ENCODE measurements at places on chromosomes 1 and 21.
A peak's percentile ranks its signal among the peaks of the same experiment; 100 is the strongest.

- DNase-seq: no peak
Measured at GRCh38 chr21:39363607-39364555, 15.0 kb upstream of the HMGN1 start.

- DNase-seq: peak; percentile 62
Measured at GRCh38 chr1:162878000-162878596, 17.1 kb upstream of the CCDC190 start.

DNA sequence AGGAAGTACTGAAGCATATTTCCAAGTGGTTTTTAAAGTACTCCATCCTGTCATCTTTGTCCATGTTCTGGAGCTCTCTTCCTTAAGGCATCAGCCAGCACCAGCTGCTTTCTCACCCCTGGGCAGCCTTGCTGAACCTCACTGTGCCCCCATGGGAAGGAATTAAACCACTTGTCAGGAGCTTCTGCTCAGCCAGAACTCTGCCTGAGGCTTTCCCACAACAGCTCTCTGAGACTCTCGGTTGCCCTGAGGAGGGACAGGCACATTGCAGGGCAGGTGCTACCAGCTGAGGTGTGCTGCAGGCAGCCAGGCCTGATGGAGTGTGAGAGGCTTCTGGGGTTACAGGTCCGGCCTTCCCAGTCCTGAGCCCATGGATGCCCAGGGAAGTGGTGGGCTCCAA lies 30.9 kb downstream of the FAM163A start:
- DNase-seq: no peak

- no peak for DNase-seq
Measured at GRCh38 chr1:64692911-64693310, 52.0 kb upstream of the RAVER2 start.

DNA sequence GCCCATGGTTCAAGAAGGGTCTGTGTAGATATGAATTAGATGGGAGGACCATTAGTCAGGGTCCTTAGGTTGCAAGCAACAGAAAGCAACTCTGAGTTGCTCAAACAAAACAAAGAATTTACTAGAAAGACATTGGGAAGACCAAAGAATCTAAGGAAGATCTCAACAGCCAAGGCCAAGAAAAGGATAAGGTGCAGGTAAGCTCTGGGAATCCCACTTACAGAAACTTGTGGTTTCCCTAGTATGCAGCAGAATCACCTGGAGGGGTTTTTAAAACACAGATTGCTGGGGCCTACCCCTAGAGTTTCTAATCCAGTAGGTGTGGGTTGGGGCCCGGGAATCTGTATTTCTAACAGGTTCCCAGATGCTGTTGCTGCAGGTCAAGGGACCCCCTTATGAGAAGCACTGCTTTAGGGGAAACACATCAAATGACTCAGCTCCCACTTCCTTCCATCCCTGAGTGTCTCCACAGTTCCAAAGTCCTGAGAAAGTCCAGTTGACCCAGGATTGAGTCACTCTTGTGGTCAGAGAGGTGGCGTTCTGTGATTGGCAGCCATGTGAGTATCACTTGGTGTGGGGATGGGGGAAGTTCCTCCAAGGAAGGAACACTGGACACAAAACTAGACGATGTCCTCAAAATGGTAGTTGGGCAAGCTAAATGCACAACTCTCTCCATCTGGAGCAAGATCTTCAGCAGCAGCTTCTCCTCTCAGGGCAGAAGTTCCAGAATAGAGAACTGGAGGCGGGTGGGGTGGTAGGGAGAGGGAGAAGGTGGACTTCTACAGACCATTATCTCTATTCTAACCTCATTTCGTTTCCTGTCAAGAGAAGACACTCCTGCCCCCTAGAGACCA lies 24.2 kb upstream of the EYA3 start:
- DNase-seq: no peak

GRCh38 chr1:244361764-244362473 lies 89.8 kb downstream of the ADSS2 start:
- no peak for DNase-seq

GRCh38 chr1:30886710-30887428 lies 21.7 kb downstream of the SDC3 start:
- DNase-seq: no peak

GRCh38 chr1:58911841-58912499 lies 128.1 kb upstream of the JUN start:
- DNase-seq: no peak

- no peak for DNase-seq
Measured at GRCh38 chr1:223429313-223429731, 36.1 kb downstream of the CCDC185 start.

DNA sequence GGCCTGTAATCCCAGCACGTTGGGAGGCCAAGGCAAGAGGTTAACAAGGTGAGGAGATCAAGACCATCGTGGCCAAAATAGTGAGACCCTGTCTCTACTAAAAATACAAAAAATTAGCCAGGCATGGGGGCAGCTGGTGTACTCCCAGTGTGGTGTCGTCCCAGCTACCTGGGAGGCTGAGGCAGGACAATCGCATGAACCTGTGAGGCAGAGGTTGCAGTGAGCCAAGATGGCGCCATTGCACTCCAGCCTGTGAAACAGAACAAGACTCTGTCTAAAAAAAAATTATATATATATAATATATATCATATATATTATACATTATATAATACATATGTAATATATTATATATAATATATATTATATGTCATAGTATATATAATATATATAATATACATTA lies 249.2 kb upstream of the TPTE start:
- DNase-seq: no peak

- no peak for DNase-seq
Measured at GRCh38 chr1:178262120-178262500, 168.2 kb downstream of the RASAL2 start.

DNA sequence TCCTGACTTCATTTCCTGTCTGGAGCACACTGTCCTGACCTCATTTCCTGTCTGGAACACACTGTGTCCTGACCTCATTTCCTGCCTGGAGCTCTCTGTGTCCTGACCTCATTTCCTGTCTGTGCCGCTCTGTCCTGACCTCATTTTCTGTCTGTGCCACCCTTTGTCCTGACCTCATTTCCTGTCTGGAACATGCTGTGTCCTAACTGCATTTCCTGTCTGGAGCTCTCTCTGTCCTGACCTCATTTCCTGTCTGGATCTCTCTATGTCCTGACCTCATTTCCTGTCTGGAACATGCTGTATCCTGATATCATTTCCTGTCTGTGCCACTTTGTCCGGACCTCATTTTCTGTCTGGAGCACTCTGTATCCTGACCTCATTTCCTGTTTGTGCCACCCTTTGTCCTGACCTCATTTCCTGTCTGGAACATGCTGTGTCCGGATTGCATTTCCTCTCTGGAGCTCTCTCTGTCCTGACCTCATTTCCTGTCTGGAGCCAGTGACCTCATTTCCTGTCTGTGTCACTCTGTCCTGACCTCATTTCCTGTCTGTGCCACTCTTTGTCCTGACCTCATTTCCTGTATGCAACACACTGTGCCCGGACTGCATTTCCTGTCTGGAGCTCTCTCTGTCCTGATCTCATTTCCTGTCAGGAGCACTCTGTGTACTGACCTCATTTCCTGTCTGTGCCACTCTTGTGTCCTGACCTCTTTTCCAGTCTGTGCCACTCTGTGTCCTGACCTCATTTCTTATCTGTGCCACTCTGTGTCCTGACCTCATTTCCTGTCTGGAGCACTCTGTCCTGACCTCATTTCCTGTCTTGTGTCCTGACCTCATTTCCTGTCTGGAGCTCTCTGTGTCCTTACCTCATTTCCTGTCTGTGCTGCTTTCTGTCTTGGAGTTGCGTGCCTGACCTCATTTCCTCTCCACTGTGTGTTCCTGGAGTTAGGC lies 27.6 kb downstream of the SKI start:
- DNase-seq: no peak

DNA sequence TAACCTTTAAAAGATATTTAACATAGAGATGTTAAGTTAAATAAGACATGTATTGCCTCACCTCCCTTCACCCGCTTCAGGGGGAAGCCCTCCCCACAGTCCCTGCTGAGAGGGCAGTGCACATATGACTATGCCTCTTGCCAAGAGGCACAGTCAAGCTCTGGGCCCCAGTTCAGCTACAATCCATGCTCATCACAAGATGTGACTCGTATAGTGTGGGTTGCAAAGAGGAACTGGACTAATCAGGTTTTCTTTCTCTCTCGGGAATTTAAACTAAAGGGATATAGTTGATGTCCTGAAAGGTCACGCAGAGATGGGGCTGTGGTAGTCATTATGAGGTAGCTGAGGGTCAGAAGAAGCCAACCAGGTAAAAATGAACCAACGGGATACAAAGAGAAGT lies 35.6 kb downstream of the LYST start:
- DNase-seq: no peak

GRCh38 chr1:180003026-180003695 lies 48.6 kb downstream of the CEP350 start:
- DNase-seq: no peak

DNA sequence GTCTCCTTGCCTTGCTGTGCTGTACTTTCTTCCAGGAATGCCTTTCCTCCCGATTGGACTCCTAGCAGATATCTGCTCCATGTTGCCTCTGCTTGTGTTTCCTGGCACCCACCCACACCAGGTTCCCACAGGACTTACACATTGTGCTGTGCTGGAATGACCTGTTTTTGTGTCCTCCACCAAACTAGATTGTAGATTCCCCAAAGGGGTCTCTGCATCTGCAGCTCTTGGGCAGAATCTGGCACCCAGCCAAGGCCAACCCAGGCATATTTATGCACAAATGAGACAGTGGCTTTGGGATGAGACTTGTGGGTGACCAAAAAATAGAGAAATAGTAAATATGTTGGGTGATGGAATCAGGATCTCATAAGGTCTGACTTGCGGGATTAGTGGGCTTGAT lies 278.2 kb downstream of the RRAGC start:
- no peak for DNase-seq

DNA sequence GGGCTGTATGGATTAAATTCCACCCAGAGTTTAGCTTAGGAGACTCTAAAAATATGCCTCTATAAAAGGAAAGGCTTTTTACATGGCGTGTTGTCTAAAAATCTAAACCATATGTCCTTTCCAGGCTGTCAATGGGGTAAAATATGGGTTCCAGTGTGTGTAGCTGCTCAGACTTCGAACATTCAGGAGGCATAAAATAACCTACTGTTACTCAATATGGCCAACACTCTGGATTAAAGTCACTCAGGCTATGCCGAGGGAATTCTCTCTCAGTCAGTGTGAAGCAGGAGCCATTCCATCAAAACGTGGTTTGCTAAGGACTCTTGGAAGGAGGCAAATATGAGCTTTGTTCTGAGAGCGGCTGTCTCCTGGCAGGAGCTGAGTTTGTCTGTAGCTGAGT lies 135.3 kb downstream of the RUNX1 start:
- no peak for DNase-seq

GRCh38 chr1:58902830-58903513 lies 119.1 kb upstream of the JUN start:
- no peak for DNase-seq

DNA sequence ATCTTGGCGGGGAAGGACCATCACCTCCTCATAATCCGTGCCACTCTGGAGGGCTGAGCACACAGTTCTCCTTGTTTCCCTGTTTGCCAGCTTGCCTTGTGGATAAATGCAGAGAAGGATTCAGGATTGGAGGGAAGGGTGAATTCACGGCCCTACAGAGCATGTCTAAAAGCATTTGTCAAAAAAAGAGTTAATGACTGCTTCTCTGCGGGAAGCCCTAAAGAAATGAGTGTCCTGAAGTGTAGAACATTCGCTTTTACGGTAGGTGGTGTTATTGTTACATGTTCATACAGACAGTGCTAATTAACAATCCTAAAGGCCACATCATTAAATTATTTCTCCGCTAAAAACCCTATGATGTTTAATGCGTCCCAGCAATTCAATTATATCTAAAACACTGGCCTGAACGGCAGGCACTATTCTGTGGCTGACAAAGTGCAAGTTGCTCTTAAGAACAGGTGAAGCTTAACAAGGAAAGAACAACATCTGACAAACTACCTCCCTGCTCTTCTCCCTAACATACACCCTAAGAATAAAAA lies 112.3 kb upstream of the NFIA start:
- DNase-seq: peak; percentile 59

DNA sequence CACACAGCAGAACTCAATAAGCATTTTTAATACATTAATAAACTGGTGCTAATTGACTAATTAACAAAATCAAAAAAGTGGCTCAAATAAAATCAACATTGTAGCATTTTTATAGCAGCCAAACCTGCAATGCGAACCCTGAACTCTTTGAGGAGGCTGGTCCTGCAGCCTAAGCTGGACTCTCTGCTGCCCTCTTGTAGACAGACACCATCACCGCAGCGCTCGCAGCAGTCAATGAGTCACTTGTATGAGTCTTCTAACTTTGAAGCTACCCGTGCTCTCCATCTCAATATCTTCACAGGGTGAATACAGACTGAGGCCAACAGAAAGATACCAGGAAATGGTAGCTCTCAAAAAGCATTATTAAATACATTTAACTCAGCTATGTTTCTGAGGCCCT lies 9.7 kb upstream of the KRTAP7-1 start:
- DNase-seq: peak; percentile 4

GRCh38 chr21:39057121-39057520 lies 126.1 kb downstream of the PSMG1 start:
- no peak for DNase-seq

- no peak for DNase-seq
Measured at GRCh38 chr1:7103361-7103782, 318.1 kb downstream of the CAMTA1 start.

DNA sequence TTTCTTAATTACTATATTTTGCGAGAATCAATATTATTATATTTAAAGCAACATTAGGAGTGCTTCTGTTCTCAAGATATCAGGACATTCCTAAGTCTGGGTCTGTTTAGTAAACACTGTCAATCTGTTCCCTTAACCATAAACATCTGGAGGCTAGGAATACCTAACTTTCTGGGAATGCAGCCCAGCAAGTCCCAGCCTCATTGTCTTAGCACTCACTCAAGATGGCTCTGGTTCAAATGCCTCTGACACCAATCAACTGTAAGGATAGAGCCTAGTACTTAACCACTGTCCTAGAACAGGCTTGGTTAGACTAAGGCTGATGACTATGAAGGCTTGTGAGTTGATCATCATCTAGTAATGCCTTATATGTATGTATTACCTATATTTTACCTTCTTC lies 61.5 kb downstream of the TNN start:
- DNase-seq: no peak

DNA sequence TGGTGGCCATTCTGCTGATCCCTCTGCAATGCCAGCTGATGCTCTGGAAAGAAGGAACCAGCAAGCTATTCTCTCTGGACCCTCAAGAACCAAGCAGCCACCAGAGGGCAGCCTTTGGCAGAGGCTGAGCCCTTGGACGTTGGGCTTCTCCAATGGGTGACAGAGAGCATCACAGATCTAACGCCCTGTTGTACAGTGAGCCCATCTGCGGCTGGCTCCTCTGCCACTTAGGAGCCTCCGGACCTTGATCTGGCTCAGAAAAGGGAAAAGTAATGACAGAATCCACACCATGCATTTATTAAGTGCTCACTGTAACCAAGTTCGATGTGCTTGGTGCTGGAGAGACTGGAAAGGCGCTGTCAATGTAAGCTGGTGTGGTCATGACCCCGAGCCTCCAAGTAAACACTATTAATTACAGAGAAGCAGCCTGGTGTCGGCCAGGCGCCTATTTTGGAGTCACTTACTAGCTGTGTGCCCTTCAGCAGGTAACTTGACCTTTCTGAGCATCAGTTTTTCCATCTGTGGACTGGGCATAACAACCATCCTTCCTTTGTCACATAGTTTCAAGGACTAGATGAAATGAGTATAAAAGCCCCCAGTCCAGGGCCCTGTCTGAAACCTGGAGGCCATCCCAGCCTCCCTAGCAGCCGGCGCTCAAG lies 34.9 kb downstream of the ECE1 start:
- peak; percentile 56 for DNase-seq

GRCh38 chr1:119617751-119618691 lies 30.0 kb downstream of the ZNF697 start:
- DNase-seq: no peak
